ENCODE measurements at places on chromosomes 5 and 9. TPM values are rescaled to one million over a fixed set of nuclear protein-coding genes. Genes with fewer than 3 reads are reported as not detected.

PFN3 gene
- not detected for total RNA-seq

FLT4 gene
- 78.0 TPM for total RNA-seq

CDX1 gene
- total RNA-seq: not detected

GABRB2 gene
- total RNA-seq: not detected

MYO10 gene
- 80.8 TPM for total RNA-seq

PCDHA1 gene
- 0.13 TPM for total RNA-seq

RASGEF1C gene
- not detected for total RNA-seq

RETREG1 gene
- total RNA-seq: 0.16 TPM

SPINK1 gene
- not detected for total RNA-seq

TMEM38B gene
- total RNA-seq: 6.3 TPM

SPATA31C1 gene
- not detected for total RNA-seq

NTNG2 gene
- under 0.01 TPM for total RNA-seq

All from bladder microvascular endothelial cell (primary cell).